ENCODE measurements at places on chromosomes 2 and 18. TPM values are rescaled to one million over a fixed set of nuclear protein-coding genes. Genes with fewer than 3 reads are reported as not detected.

DNA sequence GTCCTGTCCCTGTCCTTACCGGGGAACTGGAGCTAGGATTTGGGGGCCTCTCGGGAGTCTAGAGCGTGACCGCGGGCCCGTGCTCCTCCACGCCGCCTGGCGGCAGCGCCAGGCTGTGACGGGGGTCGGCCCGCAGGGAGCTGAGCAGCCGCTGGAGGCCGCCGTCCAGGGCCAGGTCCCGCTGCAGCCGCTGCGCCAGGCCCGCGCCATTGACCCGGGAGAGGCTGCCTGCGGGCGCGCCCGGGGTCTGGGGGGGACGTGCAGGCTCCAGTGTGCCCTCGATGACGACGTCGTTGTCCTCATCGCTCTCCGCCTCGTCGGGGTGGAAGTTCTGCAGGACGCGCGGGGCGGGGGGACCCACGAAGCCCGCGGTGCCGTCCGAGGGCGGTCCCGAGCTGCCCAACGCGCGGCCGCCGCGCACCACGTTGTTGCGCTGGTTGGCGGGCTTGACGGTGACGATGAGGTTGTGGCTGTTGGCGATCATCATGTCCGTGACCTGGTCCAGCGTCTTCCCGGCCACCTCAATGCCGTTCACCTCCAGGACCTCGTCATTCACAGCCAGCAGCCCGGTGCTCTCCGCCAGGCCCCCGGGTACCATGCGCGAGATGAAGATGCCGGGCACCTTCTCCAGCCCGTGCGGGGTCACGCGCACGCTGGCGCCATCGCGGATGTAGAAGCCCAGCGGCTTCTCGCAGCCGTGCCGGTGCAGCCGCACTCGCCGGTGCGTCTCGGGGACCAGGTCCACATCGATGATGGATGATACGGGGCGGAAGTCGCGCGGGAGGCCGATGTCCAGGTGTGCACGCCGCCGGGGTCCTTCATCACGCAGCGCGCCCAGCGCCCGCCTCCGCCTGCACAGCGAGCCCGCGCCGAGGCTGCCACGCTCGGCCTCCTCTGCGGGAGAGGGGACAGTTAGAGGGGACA, 50.9 kb downstream of the ADNP2 start:
- no peak overlapping the region for H3K27ac ChIP-seq
- H3K4me1 ChIP-seq = no peaks in the 10 kb centered on the region
- DNase-seq = no peak
- H3K4me3 ChIP-seq = no peak overlapping the region

GRCh38 chr2:113138428-113139322, 11.3 kb downstream of the IL1RN start:
- H3K27me3 ChIP-seq = no peaks in the 10 kb centered on the region
- H3K4me1 ChIP-seq = no peaks in the 10 kb centered on the region
- no peak overlapping the region for H3K4me3 ChIP-seq
- no peaks in the 10 kb centered on the region for H3K36me3 ChIP-seq
- no peak overlapping the region for H3K27ac ChIP-seq
- no peak for DNase-seq

- no peak overlapping the region for H3K4me3 ChIP-seq
- H3K27me3 ChIP-seq = no peaks in the 10 kb centered on the region
- H3K36me3 ChIP-seq = no peaks in the 10 kb centered on the region
- no peak overlapping the region for H3K27ac ChIP-seq
- DNase-seq = no peak
Measured at GRCh38 chr2:101340141-101340551, 31.6 kb upstream of the RNF149 start.

- H3K27ac ChIP-seq = no peak overlapping the region
- H3K4me1 ChIP-seq = no peaks in the 10 kb centered on the region
- no peak overlapping the region for H3K4me3 ChIP-seq
- H3K27me3 ChIP-seq = no peaks in the 10 kb centered on the region
- no peak for DNase-seq
Measured at GRCh38 chr2:21438949-21439348, 315.2 kb downstream of the TDRD15 start.

HOXD4 gene
- total RNA-seq = 9.8 TPM

KCNG3 gene
- total RNA-seq = not detected
